ENCODE measurements at places on chromosomes 6 and 20.
A peak's percentile ranks its signal among the peaks of the same experiment; 100 is the strongest.

DNA sequence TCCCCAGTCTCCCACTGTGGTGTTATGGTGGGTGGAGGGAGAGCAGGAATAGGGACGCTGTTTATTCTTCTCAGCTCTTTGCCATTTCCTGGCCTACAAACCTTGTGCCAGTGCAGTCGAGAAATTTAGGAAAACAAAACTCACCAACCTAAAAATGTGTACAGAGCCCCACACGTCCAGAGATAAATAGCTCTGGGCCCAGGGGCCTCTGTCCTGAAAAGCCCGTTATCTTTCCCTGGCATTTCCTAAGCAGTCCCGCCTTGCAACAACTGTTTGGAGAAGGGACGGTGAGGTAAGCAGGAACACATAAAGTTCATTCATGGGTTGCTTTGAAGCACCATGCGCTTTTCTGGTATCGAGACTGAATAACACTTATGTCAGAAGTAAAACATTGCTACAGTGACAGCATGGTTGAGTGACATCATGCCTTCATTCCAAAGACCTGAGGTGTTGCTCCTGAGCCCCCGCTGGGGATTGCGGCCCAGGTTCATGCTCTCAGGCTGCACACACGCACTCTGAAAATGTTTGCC lies 80.1 kb upstream of the NXT1 start:
- DNase-seq = no peak

DNA sequence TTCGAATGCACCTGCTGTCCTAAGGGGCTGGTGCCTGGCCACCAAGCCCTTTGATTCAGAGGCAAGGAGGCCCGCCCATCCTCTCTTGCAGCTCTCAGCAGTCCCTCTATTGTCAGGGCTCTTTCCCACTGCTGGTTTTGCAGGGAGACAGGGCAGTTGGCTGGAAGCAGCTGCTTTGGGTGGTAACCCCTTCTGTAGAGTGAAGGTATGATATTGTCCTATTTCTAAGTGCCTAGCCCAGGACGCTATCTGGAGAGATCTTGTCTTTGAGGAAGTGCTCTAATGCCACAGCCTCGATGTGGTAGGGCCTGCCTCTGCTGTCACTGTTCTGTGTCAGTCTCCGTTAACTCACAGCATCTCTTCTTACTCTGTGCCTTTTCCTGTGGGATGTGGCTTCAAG lies 5.6 kb downstream of the PLCG1 start:
- peak; percentile 59 for DNase-seq

- DNase-seq = no peak
Observed at GRCh38 chr20:50712771-50713656, 18.4 kb upstream of the PARD6B start.

- no peak for DNase-seq
Observed at GRCh38 chr6:123565529-123565928, 71.2 kb downstream of the TRDN start.

DNA sequence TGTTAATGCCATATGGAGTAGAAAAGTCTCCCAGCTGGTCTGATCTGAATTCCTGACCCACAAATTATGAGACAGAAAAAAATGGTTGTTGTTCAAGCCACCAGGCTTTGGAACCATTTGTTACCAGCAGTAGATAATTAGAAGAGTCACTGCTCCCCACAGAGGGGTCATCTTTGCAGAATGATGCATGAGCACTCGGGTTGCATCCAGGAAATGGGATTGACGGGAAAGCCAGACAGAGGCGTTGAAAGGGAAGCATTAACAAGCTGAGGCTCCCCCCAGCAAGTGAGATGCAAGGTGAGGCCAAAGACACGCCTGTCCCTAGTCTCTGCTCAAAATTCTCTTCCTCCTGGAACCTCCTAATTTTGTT lies 182.5 kb downstream of the SYNDIG1 start:
- no peak for DNase-seq

DNA sequence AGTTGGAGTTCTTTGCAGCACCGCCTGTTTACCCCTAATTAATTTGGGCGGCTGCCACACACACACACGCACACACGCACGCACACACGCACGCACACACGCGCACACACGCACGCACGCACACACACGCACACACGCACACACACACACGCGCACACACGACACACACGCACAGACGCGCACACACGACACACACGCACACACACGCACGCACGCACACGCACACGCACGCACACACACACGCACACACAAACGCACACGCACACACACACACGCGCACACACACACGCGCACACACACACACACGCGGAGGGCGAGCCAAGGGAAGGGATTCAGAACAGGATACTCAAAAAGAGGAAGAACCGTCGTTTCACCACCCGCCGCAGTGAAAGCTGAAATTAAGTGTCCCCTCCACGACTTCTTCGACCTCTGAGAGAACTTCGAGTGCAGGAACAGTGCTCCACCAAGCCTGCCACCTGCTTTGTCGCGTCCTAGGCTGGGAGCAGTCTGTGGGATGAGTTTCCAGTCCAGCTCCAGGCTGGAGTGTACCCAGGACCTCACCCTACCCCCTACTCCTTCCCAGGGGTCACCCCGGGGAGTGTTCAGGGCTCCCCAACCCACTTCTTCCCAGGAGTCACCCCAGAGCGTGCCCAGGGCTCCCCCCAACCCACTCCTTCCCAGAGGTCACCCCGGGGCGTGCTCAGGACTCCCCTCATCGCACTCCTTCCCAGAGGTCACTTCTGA lies 1.1 kb downstream of the RNASET2 start:
- peak; percentile 43 for DNase-seq

DNA sequence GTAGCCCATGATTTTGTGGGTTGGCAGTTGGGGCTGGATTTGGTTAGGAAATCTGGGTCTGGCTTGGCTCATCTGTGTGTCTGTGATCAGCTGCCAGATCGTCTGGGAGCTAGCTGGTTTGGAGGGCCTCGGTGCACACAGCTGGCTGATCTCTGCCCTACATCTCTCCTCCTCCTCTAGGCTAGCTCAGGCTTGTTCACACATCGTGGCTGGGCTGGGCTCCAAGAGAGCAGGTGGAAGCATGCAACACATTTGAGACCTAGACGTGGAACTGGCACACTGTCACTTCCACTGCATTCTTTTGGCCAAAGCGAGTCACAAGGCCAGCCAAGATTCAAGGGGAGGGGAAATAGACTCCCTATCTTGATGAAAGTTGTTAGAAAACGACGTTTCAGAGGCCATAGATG lies 15.9 kb downstream of the NDUFAF5 start:
- no peak for DNase-seq

Measured in CD4-positive, alpha-beta T cell treated with Interleukin-21 for 1 hour (primary cell).